ENCODE measurements at places on chromosomes 12 and 14.
A peak's percentile ranks its signal among the peaks of the same experiment; 100 is the strongest.

- no peak for DNase-seq
Observed at GRCh38 chr12:48572326-48572725, 2.5 kb upstream of the LALBA start.

- peak; percentile 65 for DNase-seq
Observed at GRCh38 chr12:66693901-66694513, 15.1 kb upstream of the GRIP1 start.

GRCh38 chr14:99389174-99389826, 91.4 kb downstream of the SETD3 start:
- peak; percentile 21 for DNase-seq

- no peak for DNase-seq
Observed at GRCh38 chr14:30234966-30235365, 307.3 kb upstream of the PRKD1 start.

- no peak for DNase-seq
Observed at GRCh38 chr14:38496092-38496491, 240.2 kb upstream of the CLEC14A start.

GRCh38 chr14:94770815-94771157, 873 bp upstream of the GSC start:
- DNase-seq = no peak

DNA sequence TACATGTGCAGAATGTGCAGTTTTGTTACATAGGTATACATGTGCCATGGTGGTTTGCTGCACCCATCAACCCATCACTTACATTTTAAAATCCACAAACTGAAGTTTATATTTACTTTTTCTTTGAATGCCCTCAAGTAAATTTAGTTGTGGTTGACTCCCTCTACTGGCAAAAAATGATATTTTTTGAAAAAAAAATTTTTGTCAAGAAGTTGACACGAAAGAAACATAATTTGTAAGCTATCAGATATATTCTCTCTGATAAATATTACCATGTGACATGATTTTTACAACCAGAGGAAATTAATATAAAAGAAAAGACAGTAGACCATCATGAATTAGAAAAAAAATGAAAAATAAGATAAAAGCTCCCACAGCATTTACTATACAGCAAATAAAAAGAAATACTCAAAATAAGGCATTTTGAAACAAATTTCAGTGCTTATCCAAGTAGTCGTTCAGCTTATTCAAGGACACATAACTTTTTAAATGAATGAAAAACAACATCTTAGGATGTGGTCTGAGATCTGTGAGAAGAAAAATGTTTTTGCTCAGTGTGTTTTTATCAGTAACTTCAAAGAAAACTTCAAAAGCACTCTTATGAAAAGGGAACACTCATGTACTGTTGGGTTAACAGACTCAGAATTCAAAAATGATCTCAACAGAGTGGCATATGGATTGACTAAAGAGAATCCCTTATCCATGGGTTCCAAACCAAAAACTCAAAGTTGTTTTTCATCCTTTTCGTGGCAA, 30.0 kb upstream of the GRIP1 start:
- DNase-seq = peak; percentile 13

DNA sequence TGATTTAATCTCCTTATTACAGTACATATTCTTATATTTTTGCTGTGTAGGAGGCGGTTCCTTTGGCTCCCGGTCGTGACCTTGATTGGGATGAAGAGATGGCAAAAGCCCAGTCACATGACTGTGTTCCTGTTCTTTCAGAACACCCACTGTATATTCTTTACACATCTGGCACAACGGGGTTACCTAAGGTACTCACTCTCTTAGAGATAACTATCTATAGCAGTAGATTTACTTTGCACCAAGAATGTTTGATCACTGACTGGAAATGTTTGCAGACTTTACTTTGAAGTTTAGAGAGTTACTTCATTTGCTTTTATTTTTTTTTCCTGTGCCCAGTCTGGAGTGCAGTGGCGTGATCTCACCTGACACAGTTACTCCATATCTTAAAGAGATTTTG, 65.2 kb downstream of the ACSS3 start:
- no peak for DNase-seq

GRCh38 chr12:49783917-49784676, 42.7 kb downstream of the TMBIM6 start:
- DNase-seq = no peak

DNA sequence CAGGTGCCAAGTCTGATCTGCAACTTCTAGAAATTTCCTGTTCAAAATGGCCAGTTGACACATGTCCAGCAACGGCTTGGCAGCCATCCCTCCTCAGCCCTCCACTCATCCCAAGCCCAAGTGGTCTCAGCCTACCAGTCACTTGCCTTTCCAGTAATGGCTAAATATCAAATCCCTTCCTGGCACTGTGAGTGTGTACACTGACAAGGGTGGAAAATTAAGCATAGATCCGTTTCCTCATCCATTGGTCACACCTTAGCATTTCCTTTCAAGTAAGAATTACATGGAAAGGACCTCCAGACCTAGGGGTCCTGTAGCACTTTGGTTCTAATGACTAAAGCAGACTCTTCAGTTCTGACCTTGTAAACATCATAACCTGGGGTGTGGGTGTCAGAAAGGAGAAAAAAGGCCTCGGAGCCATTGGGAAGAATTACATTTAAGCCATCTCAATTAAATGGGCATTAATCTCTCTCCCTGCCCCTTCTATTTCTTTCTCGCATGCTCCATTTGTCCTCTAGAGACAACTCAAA, 15.4 kb downstream of the LLPH start:
- no peak for DNase-seq

DNA sequence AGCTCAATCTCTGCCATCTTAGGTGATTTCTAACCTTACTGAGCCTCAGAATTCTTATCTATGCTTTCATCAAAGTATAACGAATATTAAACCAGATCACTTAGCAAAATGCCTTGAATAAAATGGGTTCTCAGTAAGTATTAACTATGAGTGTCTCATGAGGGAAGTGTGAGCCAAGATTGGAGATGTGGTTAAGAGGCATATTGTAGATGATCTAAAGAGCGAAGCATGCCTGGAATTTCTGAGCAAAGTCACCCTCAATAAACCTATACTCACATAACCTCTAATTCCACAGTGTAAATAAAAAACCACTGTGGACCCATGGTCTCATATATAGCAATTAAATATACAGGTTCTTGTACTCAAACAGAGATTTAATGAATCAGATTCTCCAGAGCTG, 193.1 kb upstream of the FSCB start:
- DNase-seq = no peak

- DNase-seq = no peak
Observed at GRCh38 chr14:64746298-64747250, 42.4 kb downstream of the PLEKHG3 start.

GRCh38 chr12:106791531-106791930, 17.0 kb downstream of the RIC8B start:
- no peak for DNase-seq

Data from NCI-H1694 (cell line).